Large intestine (tissue), 12 donors: ENCODE measurements at places on chromosomes 12 and 14.
A peak's percentile ranks its signal among the peaks of the same experiment; 100 is the strongest.

DNA sequence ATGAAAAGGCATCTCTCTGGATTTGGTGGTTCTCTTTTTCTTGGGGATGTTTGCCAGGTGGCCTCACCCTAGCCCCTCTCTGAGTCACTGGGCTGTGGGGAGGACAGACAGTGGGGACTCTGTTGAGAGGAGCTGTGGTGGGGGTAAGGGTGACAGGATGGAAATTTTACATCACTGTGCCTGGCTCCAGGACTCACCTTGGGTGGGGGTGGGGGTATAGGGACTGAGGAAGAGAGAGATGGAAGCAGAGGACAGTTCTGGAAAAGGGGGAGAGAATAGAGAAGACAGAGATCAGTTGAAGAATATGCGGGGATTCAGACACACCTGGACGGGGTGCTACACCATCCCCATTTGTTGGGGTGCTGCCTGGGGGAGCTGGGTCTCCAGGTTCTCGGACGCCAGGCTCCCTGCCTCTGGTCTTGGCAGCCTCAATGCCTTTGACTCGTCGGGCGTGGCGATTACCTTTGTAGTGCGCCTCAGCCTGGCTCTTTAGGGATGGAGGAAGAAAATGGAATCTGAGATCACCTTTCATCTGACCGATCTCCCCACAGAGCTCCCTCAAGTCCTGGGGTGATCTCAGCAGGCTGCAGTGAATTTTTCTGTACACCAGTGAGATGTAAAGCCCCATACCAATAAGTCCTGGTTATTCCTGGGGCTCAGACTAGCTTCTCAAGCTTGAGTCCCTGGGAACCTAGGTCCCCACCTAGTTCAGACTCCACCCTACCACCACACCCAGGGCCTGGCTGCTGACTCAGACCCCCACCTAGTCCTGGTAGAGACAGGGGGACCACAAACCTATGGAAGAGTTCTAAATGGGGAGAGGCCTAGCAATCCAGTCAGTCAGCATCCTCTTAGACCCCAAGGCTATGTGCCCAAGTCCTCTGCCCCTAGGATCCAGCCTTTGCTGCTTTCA is 9.6 kb upstream of the GPR84 start:
- no peak overlapping the region for H3K27ac ChIP-seq
- H3K27me3 ChIP-seq = peaks cover 16% of the 10 kb centered on the region
- no peaks in the 10 kb centered on the region for H3K36me3 ChIP-seq
- no peak for DNase-seq
- H3K4me1 ChIP-seq = peaks cover 15% of the 10 kb centered on the region

GRCh38 chr14:30267141-30267540 is 291.8 kb upstream of the G2E3 start:
- H3K4me3 ChIP-seq = no peak overlapping the region
- H3K36me3 ChIP-seq = no peaks in the 10 kb centered on the region
- no peak for DNase-seq
- no peaks in the 10 kb centered on the region for H3K4me1 ChIP-seq
- H3K27ac ChIP-seq = no peak overlapping the region

- H3K27ac ChIP-seq = no peak overlapping the region
- H3K27me3 ChIP-seq = no peaks in the 10 kb centered on the region
- no peaks in the 10 kb centered on the region for H3K36me3 ChIP-seq
These were observed 122.9 kb downstream of the PRKCH start for GRCh38 chr14:61444215-61444768.

DNA sequence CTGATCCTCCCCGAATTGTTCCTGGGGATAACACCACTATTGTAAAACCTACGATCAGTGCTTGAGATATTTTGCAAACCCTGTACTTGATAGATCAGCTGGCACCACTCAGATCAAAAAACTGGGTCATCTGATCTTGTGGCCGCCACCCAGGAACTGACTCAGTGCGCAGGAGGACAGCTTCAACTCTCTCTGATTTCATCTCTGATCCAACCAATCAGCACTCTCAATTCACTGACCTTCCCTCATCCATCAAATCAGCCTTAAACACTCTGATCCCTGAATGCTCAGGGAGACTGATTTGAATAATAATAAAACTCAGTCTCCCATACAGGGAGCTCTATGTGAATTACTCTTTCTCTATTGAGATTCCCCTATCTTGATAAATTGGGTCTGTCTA is 4.2 kb upstream of the XPOT start:
- no peaks in the 10 kb centered on the region for H3K4me1 ChIP-seq
- H3K4me3 ChIP-seq = no peak overlapping the region
- H3K27ac ChIP-seq = no peak overlapping the region
- DNase-seq = no peak
- no peaks in the 10 kb centered on the region for H3K36me3 ChIP-seq
- H3K27me3 ChIP-seq = no peaks in the 10 kb centered on the region

DNA sequence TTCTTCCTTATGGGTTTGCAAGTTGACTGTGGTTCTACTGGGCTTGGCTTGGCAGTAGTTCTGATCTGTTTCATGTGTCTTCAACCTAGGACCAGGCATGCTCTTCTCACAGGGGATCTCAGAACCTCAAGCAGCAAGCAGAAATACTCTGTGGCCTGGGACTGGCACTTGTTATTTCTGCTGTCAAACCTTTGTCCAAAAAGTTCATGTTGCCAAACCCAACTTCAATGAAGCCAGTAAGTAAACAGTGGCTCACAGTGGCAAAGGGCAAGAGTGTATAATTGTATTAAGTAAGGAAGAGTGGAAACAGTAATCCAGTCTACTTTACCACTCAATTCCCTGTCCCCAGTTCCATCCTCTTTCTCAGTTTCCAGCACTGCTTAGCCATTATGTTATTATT is 15.7 kb upstream of the HMGA2 start:
- no peak overlapping the region for H3K27ac ChIP-seq
- no peaks in the 10 kb centered on the region for H3K36me3 ChIP-seq
- DNase-seq = no peak
- H3K27me3 ChIP-seq = no peaks in the 10 kb centered on the region

- H3K4me3 ChIP-seq = no peak overlapping the region
- H3K4me1 ChIP-seq = no peaks in the 10 kb centered on the region
- no peaks in the 10 kb centered on the region for H3K36me3 ChIP-seq
- DNase-seq = peak; percentile 5
- no peaks in the 10 kb centered on the region for H3K27me3 ChIP-seq
These were observed 267.1 kb downstream of the LRFN5 start for GRCh38 chr14:41873686-41874317.
